ENCODE measurements at places on chromosomes 7 and 10. TPM values are rescaled to one million over a fixed set of nuclear protein-coding genes. Genes with fewer than 3 reads are reported as not detected.

Gene PDLIM1
- 143 TPM for total RNA-seq

GRCh38 chr7:96789914-96790313 is 80.3 kb upstream of the SEM1 start:
- DNase-seq: no peak

GRCh38 chr10:16886031-16886430 is 68.8 kb upstream of the RSU1 start:
- no peak for DNase-seq

DNA sequence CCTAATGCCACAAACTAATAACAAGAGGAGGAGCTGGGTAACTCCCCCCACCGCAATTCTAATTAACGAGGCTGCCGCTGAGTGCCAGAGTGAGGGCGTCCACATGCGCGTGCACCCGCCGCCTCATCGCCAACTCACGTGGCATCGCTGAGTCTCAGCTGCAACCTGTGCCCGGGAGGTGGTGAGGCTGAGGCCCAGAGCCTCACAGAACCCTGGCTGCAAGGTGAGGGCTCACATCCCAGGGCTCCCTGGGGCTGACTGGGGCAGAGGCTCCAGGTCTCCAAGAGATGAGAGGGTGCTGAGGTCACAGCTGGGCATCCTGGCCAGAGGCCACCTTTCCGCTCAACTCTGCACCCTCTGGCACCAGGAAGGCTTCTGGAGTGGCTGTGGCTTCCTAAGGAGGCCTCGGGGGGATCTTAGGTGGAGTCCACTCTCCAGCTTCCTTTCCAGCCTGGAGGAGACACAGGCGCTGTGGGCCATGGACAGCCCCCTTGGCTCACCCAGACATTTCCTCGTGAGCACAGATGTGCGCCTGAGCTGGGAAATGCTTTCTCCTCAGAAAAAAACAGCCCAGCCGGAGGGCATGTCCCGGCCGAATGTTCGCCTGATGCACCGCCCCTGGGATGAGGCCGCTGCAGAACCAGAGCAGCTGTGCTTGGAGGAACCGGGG is 242.6 kb downstream of the MAD1L1 start:
- DNase-seq: no peak

GRCh38 chr7:108104324-108104723 is 25.8 kb downstream of the LAMB4 start:
- DNase-seq: no peak

DNA sequence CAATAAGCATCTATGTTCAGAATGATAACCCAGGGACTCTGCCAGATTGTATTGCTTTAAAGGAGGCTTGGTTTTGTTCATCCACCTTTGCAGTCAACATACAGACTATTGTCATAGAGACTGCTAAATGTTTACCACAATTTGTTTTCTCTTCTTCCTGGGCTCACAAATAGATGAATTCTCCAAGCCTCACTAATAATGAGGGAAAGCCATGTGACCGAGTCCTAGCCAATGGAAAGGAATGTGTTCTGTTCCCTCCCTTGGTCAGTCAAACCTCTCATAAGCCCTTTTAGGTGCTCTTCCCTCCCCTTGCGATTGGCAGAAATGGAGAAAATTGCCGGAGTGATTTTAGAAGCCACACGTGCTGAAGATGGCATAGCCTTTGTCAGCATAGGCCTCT is 136.9 kb downstream of the RTKN2 start:
- DNase-seq: no peak
